ENCODE measurements at places on chromosomes 5 and 9.
A peak's percentile ranks its signal among the peaks of the same experiment; 100 is the strongest.

DNA sequence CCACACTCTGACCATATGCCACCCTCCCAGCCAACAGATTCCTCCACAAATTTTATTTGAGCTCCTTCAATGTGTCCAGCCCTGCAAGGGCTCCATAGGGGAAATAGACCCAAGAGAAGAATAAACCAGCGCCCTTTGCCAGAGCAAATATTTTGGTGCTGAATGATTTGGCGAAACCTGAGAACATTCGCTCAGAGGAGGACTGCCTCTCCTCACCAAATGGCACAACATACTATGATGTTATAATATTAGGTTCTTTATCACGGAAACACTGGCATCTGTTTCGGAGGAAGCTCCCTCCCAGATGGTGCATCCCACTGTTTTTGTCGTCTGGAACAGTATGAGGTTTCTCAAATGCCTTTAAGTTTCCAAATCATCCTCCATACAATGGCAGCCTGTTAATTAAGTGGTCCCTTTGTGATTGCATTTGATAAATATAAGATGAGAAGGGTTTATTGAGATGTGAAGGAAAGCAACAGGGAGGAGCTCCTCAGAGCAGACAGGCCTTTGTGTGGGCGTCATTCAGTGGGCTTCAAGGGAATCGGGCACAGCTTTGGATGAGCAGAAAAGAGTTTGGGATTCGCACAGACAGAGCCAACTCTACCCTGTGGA, 139.1 kb upstream of the ADRA1B start:
- DNase-seq = no peak

DNA sequence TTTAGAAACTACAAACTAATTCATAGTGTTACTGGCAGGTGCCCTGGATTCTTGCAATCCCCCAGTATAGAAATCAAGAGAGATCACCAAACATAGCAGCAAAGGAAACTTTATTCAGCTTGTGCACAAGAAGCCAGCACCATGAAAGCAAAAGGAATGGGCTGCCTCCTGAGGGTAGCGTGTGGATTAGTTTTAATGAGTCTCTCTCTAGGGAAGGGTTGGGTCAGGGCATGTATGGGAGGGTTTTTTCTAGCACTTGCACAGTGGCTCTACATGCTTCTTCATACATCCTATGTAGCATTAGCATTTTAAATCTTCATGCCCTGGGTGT, 38.4 kb downstream of the LYRM7 start:
- DNase-seq = no peak

- DNase-seq = no peak
These were observed 53.5 kb downstream of the FOXI1 start for GRCh38 chr5:170159101-170159698.

DNA sequence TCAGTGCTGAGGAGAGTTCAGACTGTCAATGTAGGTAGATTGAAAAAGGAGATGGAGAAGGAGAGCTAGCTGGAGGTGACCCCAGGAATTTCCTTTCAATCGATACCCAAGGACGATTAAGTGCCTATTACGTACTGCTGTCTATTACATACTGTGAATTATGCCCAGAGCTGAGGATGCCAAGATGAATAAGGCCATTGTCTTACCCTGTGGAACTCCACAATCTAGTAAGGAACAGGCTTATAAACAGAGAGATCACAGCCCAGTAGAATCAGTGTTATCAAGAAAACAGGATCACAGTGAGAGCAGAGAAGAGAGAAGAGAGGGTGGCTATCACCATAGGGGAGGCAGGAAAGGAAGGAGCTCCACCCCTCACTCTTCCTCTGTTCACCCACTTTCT, 54.1 kb upstream of the PDE8B start:
- DNase-seq = no peak

DNA sequence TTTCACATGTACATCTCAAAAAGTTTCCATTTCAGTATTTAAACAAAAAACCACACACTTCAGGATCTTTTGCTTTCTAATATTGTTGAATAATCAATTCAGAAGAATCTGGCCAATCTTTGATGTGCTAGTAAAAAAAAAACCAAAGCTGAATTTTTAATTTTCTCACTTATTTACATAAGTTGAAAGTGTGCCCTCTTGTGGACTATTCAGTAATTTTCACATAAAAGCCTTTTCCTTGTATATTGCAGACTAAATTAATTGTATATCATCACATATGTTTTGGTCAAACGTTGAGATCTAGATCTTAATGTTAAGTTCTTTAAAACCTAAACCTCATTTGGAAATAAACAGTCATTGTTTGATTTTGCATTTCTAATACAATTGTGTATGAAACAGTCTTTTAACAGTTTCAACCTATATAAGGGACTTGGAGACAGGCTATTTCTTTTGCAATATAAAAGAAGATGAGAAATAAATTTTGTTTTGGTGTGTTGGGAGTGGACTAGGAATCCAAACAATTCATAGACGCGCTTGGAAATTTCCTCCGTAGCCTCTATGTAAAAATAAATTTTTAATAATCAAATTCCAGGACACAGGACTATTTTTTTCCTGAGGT, 68.1 kb downstream of the NIPBL start:
- no peak for DNase-seq

- DNase-seq = no peak
These were observed 4.5 kb downstream of the CAMK4 start for GRCh38 chr5:111228520-111229220.

- no peak for DNase-seq
These were observed 35.2 kb upstream of the IRX4 start for GRCh38 chr5:1917830-1918487.

DNA sequence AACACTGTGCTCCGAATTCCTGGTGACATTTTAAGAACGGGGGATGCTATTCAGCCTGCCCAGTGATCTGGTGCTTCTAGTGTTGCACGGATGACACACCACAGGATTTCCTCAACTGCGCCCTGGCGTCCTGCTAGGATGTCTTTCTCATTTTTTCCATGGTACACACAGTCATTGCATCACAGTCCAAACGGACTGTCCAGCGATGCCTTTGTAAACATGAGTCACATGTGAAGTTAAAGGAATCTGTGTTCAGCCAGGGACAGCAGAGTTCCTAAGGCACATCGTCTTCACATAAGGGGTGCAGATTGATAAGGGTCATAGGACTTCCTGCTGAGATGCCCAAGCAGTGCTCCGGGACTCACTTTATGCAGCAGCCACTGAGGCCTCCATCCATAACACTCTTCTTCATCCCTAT, 9.3 kb upstream of the PTPN3 start:
- no peak for DNase-seq

GRCh38 chr5:178531786-178532185, 58.4 kb downstream of the COL23A1 start:
- no peak for DNase-seq

- no peak for DNase-seq
These were observed 21.1 kb upstream of the PDZD2 start for GRCh38 chr5:31617867-31618266.

GRCh38 chr5:74334062-74334761, 306.3 kb downstream of the ENC1 start:
- DNase-seq = no peak

- no peak for DNase-seq
These were observed 101.1 kb upstream of the GNAQ start for GRCh38 chr9:78132701-78133058.

- peak; percentile 16 for DNase-seq
These were observed 138.9 kb downstream of the RGS3 start for GRCh38 chr9:113602126-113603047.

GRCh38 chr9:12847561-12847960, 72.7 kb downstream of the LURAP1L start:
- no peak for DNase-seq

DNA sequence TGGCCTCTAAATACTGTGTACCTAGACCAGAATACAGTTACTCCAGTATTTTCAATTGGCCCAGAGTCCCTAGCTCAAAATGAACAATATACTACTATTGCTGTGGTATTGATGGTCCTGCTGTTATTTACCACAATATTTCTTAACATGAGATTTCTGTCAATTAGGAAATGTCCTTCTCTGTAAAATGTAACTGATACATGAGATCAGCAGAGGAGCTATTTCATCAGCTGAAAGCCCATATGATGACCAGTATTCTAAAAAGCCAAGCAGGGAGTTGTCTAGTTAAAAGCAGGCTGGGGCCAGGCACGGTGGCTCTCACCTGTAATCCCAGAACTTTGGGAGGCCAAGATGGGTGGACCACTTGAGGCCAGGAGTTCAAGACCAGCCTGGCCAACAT, 187.7 kb upstream of the PTGER4 start:
- no peak for DNase-seq

DNA sequence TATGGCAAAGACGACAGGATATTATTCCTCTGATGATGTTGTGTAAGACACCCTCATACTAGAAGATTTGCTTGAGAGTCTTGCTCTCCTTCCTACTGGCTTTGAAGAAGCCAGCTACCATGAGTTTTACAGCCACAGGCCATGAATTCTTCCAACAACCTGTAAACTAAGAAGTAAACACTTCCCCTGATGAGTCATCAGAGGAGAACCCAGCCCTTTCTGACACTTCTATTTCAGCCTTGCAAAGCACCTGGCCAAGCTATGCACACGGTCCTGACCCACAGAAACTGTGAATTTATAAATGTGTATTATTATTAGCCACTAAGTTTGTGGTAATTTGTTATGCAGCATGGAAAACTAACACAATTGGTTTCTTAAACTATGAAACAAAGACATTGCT, 288.8 kb upstream of the ADAMTSL1 start:
- DNase-seq = no peak

DNA sequence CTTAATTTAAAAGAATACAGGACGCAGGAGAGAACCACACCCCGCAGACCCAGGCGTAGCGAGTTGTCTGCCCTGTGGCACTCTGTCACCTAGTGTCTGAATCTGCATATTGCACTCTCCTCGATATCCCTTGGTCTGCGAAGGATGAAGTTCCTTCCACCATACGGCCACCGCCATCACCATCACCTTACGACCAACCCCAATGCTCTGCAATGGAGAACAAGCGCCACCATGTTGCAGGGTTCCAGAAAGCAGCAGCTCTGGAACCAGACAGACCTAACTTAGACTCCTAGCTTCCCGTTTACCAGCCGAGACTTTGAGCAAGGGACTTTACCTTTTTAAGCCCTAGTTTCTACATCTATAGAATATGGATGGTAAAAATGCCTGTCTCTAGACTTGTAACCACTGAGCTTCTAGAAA, 77.4 kb upstream of the DMRT1 start:
- peak; percentile 39 for DNase-seq

- DNase-seq = no peak
These were observed 268.4 kb downstream of the ELAVL2 start for GRCh38 chr9:23557689-23558088.

DNA sequence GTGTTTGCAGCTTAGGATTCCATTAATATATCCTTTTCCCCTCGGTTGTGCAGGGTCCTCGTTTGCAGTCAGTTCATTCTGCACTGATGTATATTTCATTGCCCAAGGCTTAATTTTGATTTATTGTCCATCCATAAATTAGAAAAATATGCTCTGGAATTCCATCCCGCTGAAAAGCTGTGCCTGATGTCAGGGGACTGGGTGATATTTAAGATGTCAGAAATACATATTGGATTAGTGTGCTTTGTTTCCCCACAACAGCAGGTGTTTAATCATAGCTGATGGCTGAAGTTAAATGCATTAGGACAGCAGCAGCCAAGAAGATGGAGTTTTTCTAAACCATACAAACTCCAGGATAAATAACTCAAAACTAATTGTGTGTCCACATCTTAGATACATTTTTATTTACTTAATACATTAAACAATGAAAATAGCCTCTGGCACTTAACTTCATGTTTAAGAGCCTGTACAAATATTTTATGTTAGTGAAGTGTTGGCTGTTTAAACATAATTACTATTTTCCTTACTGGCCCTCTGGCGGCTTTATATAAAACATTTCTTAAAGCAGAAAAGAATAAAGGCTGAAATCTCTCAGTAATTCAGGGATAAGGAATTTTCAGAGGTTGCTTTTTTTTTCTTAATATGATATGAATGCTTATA, 170.4 kb upstream of the TBCA start:
- no peak for DNase-seq

DNA sequence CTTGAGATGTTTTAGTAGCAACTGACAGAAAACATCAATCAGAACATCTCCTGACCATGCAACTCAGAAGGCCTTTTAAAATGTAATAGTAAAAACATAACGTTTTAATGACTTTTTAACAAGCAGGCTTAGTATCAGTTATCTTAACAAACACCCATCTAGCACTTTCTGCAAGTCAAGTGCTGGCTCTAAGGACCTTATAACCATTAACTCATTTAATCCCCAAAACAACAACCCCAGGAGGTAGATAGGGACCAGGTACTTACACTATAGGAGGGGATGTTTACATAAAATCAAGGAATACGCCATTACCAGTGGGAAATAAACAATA, 41.8 kb downstream of the ROR2 start:
- DNase-seq = no peak

- DNase-seq = peak; percentile 12
These were observed 378.5 kb downstream of the MLLT3 start for GRCh38 chr9:20243841-20244240.

DNA sequence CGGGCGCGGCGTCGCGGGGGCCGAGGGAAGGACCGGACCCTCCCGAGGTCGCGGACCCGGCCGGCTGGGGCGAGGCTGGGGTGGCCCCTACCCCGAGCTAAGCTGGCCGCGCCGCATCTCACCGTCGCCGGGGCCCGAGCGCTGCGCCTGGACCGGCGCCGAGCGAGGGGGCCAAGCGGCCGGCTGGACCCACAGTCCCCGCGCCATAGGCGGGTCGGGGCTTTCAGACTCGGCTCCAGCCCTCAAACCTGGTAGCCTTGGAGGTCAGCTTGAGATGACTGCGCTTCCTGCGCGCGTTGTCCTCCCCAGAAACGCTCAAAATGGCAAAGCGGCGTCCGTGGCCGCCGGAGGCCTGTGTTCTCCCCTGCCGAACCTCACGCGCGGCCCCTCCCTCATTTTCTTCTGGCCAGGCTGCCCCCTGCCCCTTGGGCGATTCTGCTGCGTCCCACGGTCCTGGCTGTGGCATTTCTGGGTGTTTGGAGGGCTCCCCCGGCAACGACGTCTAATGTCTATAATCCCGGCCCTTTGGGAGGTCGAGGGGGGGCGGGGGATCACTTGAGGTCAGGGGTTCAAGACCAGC, 8.7 kb upstream of the GRIN1 start:
- DNase-seq = no peak

GRCh38 chr5:172828911-172829431, 5.1 kb upstream of the ERGIC1 start:
- no peak for DNase-seq

GRCh38 chr5:78563621-78564020, 85.0 kb downstream of the LHFPL2 start:
- DNase-seq = no peak

GRCh38 chr9:88710449-88710848, 175.5 kb downstream of the NXNL2 start:
- DNase-seq = no peak

DNA sequence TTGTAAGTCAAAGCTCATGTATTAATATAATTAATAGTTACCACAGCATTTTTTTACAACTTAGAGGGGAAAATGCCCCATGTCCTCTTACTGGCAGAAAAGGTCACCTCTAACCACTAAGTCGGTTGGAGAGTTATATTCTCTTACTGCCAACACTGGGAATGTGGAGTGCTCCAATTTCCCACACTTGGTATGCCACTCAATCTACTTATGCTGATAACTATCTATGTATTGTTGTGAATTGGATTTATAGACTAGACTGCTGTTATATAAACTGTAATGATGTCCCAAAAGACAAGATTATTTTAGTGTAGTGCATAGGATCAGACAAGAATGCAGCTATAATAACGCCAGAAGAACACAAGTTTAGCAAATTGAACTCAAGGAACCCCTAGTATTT, 2385.2 kb upstream of the C9orf72 start:
- no peak for DNase-seq

GRCh38 chr5:135047347-135047695, 13.3 kb upstream of the PITX1 start:
- DNase-seq = no peak
